ENCODE measurements at places on chromosomes 1 and 21.

DNA sequence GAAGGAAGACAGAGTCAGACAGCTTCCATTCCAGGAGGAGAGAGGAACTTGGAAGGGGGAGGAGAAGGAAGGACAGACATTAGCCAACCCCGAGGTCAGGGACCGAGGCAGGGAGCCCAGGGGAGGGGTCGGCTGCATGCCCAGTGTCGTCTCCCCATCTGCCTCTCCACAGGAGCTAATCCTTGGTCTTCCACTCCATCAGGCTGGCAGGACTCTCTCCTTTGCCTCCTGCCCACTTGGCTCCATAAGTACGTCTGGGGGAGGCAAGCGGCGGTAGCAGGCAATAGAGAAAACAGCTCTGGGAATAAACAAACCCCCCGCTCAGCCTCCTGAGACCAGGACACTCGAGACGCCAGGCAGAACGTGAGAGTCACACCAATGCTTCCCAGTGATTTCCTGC, 71.3 kb downstream of the GRIK3 start:
- DNase-seq, result no peak

- DNase-seq, result no peak
Measured at GRCh38 chr1:51519865-51520699, 1.0 kb upstream of the EPS15 start.

- DNase-seq, result no peak
Measured at GRCh38 chr1:156012051-156012817, 8.5 kb downstream of the SSR2 start.

GRCh38 chr1:15178571-15179484, 25.3 kb downstream of the TMEM51 start:
- no peak for DNase-seq

DNA sequence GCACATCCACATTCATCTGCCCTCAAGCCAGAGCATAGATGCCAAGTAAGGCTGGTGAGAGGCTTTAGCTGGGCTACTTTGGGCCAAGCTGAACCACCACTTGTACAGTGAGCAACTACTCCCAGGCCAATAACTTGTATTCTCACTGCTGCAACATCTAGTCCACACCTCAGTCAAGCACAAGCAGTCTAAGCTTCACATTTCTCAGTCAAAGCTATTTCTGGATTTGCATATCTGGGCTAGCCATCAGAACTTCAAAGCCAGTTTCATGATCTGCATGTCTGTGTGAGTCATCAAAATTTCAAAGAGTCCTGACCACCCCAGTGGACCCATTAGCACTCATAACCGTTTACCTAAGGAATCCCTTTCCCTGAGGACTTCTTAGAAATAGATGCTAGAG, 77.7 kb upstream of the DIRAS3 start:
- DNase-seq, result no peak

DNA sequence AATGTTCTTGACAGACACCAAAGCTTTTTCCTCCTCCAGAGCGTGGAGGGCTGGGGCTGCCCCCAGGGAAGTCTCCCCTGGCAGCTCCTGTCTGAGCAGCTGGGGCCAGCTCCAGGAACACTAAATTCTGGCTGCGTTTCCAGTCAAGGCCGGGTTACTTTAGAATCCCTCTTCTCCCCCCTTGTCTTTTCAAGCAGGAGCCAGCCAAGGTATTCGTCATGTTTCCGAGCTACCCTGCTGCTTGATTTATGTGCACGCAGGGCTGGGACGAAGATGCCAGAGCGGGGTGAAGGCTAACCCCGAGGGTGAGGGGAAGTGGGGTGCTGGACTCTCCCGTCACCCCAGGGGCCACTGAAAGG, 68.1 kb upstream of the ANGPTL1 start:
- DNase-seq, result no peak

GRCh38 chr1:44733365-44733764, 2.4 kb upstream of the RNU5D-1 start:
- no peak for DNase-seq

DNA sequence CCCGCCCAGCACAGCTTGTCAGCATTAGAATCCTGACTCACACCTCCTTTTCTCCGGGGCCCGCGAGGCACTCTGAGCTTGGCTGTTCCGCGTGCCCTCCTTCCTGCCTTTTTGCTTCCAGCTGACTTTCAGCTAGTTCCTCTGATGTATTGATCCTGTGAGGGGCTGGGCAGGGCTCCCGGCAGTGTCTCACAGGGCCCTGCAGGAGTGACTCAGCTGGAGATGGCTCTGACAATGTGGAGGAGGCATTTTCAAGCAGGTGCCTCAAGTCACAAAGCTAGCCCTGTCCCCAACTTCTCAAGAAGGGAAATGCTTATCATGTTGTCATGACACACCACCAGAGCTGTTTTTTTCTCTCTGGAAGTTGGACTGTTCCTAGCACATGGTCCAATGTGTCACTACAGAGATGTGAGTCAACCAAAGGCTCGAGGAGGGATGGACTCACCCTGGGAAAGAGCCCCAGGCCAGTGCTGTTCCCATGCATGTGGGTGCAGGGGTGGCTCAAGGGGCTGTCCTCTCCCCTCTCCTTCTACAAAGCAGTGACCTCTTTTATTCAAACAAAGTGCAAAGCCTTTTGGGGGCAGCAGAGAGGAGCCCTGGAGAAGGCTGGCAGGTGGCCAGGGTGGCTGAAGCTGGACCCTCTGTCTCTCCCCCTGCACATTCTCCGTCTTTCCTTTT, 30.6 kb downstream of the SYT6 start:
- DNase-seq, result no peak

GRCh38 chr1:55362558-55362957, 147.4 kb upstream of the USP24 start:
- no peak for DNase-seq

GRCh38 chr1:153253693-153254092, 5.8 kb upstream of the LORICRIN start:
- no peak for DNase-seq
